Breast epithelium (tissue), 4 donors: ENCODE measurements at places on chromosomes 1 and 21.

GRCh38 chr1:108716437-108717230 is 3.9 kb downstream of the FNDC7 start:
- DNase-seq: no peak

GRCh38 chr1:228898582-228898992 is 163.3 kb downstream of the RHOU start:
- no peak for DNase-seq

DNA sequence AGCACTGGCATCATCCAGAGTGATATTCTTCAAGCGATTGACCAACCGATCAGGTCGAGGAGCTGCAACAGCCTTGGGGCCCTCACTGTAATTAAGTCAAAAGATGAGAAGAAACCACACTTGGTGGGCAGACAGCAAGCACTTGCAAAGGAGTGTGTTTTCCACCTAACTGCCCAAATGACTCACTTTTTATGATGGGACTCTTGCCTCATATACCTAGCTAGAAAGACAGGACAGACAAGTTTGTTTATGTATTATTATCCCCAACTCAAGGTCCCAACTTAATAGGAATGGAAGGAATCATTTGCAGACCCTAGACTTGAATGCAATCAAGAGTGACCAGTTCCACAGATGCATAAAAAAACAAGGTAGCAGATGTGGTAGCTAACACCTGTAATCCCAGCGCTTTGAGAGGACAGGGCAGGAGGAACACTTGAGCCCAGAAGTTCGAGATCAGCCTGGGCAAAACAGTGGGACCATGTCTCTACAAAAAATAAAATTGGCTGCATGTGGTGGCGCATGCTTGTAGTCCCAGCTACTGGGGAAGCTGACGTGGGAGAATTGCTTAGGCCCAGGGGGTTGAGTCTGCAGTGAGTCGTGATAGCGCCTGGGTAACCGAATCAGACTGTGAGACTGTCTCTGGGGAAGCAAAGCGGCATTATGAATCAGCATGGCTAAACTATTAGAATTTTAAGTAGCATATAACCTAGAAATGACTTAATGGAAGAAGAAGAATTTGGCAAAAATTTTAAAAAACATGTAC is 2.3 kb upstream of the NRAS start:
- DNase-seq: no peak

- DNase-seq: no peak
Observed at GRCh38 chr1:204076891-204077290, 4.0 kb downstream of the SOX13 start.

GRCh38 chr1:77146270-77146669 is 73.0 kb downstream of the PIGK start:
- no peak for DNase-seq

DNA sequence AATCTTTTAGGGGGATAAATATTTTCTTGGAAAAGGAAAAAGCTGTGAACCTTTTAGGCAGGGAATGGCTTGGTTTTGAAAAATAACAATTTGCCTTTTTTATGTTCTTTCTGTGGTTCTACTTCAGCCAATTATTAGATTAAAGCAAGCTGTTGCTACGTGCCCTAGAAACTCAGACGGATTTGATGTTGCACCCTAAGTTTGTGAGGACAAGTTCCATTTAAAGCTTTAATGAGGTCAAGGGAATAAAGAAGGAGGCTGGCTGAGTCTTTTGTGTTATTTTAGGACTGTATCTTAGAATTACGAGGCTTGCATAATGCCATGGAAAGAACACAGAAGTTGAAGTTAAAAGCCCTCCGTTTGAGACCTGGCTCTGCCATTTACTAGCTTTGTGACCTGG is 216.9 kb downstream of the NUF2 start:
- DNase-seq: no peak

DNA sequence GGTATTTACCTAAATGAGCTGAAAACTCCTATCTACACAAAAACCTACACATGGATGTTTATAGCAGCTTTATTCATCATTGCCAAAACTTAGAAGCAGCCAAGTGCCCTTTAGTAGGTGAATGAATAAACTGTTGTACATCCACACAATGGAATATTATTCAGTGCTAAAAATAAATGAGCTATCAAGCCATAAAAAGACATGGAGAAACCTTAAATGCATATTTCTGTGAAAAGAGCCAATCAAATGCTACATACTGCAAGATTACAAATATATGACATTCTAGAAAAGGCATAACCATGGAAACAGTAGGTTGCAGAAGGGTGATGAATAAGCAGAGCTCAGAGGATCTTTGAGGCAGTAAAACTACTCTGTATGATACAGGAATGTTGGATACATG is 23.3 kb downstream of the ABCB10 start:
- DNase-seq: no peak

DNA sequence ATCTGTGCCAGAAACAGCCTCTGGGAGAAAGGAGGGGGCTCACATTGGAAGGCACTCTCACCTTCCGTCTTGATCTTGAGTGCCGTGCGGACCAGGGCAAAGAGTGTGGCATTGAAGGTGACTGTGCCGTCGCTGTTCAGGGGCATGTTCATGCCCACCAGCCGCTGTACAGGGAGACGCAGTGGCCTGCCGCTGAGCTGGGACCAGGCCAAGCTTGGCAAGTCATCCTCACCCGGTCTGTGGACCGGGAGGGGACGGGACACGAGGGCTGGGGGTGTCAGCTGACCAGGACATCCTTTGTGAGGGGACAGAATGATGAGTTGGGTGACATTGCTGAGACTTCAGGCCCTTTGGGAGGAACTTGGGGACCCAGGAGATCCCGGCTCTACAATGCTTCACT is 25.0 kb upstream of the KIF21B start:
- no peak for DNase-seq
